ENCODE measurements at places on chromosomes 4 and X. TPM values are rescaled to one million over a fixed set of nuclear protein-coding genes. Genes with fewer than 3 reads are reported as not detected.

Gene ADGRG4
- 0.18 TPM for polyA plus RNA-seq

Gene HTN3
- not detected for polyA plus RNA-seq

Gene SSX5
- polyA plus RNA-seq, result not detected

Gene GASK1B
- polyA plus RNA-seq, result 4.0 TPM

Gene DCAF4L1
- polyA plus RNA-seq, result under 0.01 TPM

Gene S100G
- polyA plus RNA-seq, result not detected

Gene PNCK
- polyA plus RNA-seq, result 1.5 TPM

Gene FGFBP1
- 1.6 TPM for polyA plus RNA-seq

Gene CDKL2
- 0.04 TPM for polyA plus RNA-seq

Gene P2RY10
- 0.73 TPM for polyA plus RNA-seq

Gene GABRG1
- 0.03 TPM for polyA plus RNA-seq

Gene ATOH1
- polyA plus RNA-seq, result 0.07 TPM

Gene CPE
- polyA plus RNA-seq, result 71.2 TPM

Gene MAGEB6
- polyA plus RNA-seq, result not detected

Gene DRD5
- polyA plus RNA-seq, result not detected

Gene FABP2
- polyA plus RNA-seq, result 0.22 TPM

Gene CFP
- 7.3 TPM for polyA plus RNA-seq

Gene UBE2A
- polyA plus RNA-seq, result 16.5 TPM

Gene MCF2
- 0.06 TPM for polyA plus RNA-seq

Gene NAP1L5
- polyA plus RNA-seq, result 23.5 TPM

Gene EDA
- polyA plus RNA-seq, result 4.2 TPM

Gene CXorf65
- not detected for polyA plus RNA-seq

Gene CT45A10
- not detected for polyA plus RNA-seq

Gene NUP62CL
- 4.0 TPM for polyA plus RNA-seq

Gene FRG1
- polyA plus RNA-seq, result 30.7 TPM

Gene GPRASP1
- 1.6 TPM for polyA plus RNA-seq

Gene RRH
- polyA plus RNA-seq, result not detected

Gene SLITRK4
- 0.34 TPM for polyA plus RNA-seq

Gene KIF4A
- 0.06 TPM for polyA plus RNA-seq

Gene IRAK1
- 92.1 TPM for polyA plus RNA-seq
